ENCODE measurements at places on chromosomes 6 and 20. TPM values are rescaled to one million over a fixed set of nuclear protein-coding genes. Genes with fewer than 3 reads are reported as not detected.

SLC35D3 gene
- not detected for polyA plus RNA-seq

COL19A1 gene
- 0.02 TPM for polyA plus RNA-seq

ZBP1 gene
- polyA plus RNA-seq: 5.9 TPM

PTGIS gene
- not detected for polyA plus RNA-seq

CRISP2 gene
- polyA plus RNA-seq: not detected

MMUT gene
- polyA plus RNA-seq: 10.0 TPM

RAMACL gene
- not detected for polyA plus RNA-seq

TTLL9 gene
- not detected for polyA plus RNA-seq

SNHG17 gene
- 141 TPM for polyA plus RNA-seq

AVP gene
- polyA plus RNA-seq: not detected

VGLL2 gene
- not detected for polyA plus RNA-seq

RPN2 gene
- 281 TPM for polyA plus RNA-seq

NKX2-2 gene
- polyA plus RNA-seq: not detected

GDAP1L1 gene
- not detected for polyA plus RNA-seq

DEF6 gene
- 234 TPM for polyA plus RNA-seq

RSPH4A gene
- not detected for polyA plus RNA-seq

CYP24A1 gene
- polyA plus RNA-seq: not detected

PRDM1 gene
- polyA plus RNA-seq: 5.6 TPM

GLP1R gene
- not detected for polyA plus RNA-seq

RPL10A gene
- 1,203 TPM for polyA plus RNA-seq

PSMA7 gene
- 406 TPM for polyA plus RNA-seq

TNFAIP3 gene
- polyA plus RNA-seq: 90.5 TPM
